ENCODE measurements at places on chromosomes 2 and 18. TPM values are rescaled to one million over a fixed set of nuclear protein-coding genes. Genes with fewer than 3 reads are reported as not detected.

DNA sequence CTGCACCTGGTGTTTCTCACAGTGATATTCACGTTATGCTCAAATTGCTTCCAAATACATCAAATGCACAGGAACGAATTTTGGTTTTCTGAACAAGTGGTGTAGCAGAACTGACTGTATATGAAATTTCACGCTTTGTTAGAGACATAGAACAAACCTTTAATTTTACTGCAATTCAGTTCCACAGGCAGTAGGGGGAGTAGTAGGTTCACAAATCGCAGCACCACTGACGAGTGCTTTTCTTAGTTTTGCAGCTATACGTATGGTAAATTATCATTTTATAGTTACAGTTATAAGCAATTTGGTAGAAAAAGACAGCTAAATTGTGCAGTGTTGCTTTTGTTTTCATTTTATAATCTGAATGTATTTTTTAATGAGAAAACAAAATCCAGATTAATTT, 113.3 kb downstream of the KIAA1328 start:
- no peak for DNase-seq

The ARHGAP15 gene
- total RNA-seq, result 27.6 TPM

GRCh38 chr18:68948622-68949021, 150.7 kb downstream of the CCDC102B start:
- no peak for DNase-seq

The HOXD1 gene
- 0.69 TPM for total RNA-seq

DNA sequence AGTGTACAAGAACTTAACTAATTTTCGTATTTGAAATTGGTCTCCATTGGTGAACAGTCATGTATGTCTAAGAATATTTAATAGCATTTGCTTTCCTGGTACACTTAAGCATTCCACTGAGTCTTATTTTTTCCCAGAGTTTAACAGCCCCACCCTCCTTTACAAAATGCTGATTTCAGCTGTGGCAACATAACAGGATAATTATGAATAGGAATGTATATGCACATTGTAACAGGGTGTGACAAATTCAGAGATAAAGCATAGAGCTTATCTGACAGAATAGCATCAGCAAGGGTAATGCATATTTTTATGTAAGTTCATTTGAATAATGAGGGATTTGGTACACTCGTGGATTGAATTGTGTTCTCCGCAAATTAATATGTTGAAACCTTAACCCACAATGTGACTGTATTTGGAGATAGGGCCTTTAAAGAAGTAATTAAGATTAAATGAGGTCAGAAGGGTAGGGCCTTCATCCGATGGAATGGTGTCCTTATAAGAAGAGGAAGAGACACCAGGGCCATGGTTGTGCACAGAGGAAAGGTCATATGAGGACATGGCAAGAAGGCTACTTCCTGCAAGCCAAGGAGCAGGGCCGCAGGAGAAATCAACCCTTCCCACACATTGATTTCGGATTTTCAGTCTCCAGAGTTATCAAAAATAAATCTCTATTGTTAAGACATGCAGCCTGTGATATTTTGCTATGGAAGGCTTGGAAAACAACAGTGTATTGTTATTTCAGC, 439.7 kb upstream of the CDH20 start:
- no peak for DNase-seq

The CREG2 gene
- total RNA-seq, result not detected

GRCh38 chr18:47184419-47185050, 8.4 kb upstream of the IER3IP1 start:
- no peak for DNase-seq

The LINC00305 gene
- total RNA-seq, result not detected

The SULT1C3 gene
- total RNA-seq, result not detected

The DSG3 gene
- total RNA-seq, result not detected

GRCh38 chr18:13379062-13379865, 160.7 kb downstream of the LDLRAD4 start:
- DNase-seq, result no peak

- no peak for DNase-seq
Observed at GRCh38 chr2:10019174-10019573, 24.2 kb upstream of the KLF11 start.

GRCh38 chr2:71100195-71100964, 29.6 kb downstream of the MCEE start:
- no peak for DNase-seq

GRCh38 chr2:159409116-159409800, 122.8 kb upstream of the WDSUB1 start:
- DNase-seq, result no peak

The C18orf54 gene
- total RNA-seq, result 0.74 TPM

DNA sequence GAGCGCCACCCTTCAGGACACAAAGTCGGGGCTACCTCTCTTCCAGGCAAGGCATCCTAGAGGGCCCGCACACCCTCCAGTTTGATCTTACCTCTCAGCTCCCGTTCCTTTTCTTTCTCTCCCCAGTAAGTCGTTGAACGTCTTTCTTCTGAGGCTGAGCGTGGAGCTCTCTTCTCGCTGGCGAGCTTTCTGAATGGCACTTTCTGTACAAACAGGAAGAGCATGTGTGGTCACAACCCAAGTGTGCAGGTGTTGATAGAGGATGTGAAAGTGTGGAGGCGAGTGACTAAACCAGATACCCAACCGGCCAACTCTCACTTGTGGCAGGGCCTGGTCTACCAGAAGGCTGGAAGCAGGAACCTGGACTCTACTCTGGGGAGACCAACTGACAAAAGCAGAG, at the start of gene AFF3:
AFF3 (minus strand) TSS at position 198 of the 400 bp plus-strand sequence. CDS start 38,136 bp downstream, outside the sequence.
- no peak for DNase-seq

- no peak for DNase-seq
Observed at GRCh38 chr2:231127936-231128335, 3.1 kb upstream of the HTR2B start.

GRCh38 chr2:58063641-58064040, 17.0 kb downstream of the VRK2 start:
- no peak for DNase-seq

- DNase-seq, result no peak
Observed at GRCh38 chr2:133842446-133842845, 274.2 kb upstream of the NCKAP5 start.

The GCG gene
- not detected for total RNA-seq

The BOLL gene
- not detected for total RNA-seq

All from omental fat pad (tissue), 4 donors.